ENCODE measurements at places on chromosomes 6 and 20. TPM values are rescaled to one million over a fixed set of nuclear protein-coding genes. Genes with fewer than 3 reads are reported as not detected.

DNA sequence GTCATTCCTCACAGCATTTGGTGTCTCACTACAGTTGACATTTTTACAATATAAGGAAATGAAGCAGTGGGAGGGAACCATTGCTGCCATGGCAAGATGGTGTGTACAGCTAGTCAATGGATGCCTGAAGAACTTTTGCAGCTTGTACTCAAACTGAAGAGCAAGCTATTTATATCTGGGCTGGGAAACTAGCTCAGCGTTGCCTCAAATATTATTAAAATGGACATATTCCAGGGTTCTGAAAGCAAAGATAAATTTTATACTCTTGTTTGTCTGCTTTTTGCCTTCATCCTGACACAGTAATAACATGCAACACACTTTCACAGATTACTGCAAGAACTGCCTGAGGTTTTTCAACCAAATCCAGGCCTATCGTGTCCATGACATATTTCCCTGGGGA, 156.4 kb upstream of the COL21A1 start:
- H3K27ac ChIP-seq: no peak overlapping the region
- peaks cover 12% of the 10 kb centered on the region for H3K4me1 ChIP-seq
- H3K27me3 ChIP-seq: no peaks in the 10 kb centered on the region

GRCh38 chr6:77930952-77931351, 278.1 kb downstream of the MEI4 start:
- no peaks in the 10 kb centered on the region for H3K27me3 ChIP-seq
- DNase-seq: no peak
- no peaks in the 10 kb centered on the region for H3K4me1 ChIP-seq
- no peak overlapping the region for H3K27ac ChIP-seq
- H3K36me3 ChIP-seq: no peaks in the 10 kb centered on the region

DNA sequence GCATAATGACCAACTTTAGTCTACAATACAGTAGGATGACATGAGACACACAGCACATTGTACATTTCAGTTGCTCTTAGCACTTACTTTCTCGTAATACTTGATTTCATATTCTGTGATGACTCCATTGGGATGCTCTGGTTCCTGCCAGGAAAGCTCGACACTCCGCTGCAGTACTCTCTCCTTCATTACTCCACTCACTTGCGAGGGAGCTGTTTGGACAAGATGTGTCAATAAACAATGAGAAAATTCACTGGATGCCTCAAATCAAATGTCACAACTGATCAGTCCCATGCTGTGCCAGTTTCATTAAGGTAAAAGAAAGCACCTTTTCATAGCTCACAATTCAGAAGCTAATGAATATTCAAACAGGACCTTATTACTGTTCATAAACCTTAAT, 147.1 kb downstream of the EPHA7 start:
- no peak overlapping the region for H3K27ac ChIP-seq
- DNase-seq: peak; percentile 6
- no peak overlapping the region for H3K4me3 ChIP-seq
- no peaks in the 10 kb centered on the region for H3K36me3 ChIP-seq
- no peaks in the 10 kb centered on the region for H3K4me1 ChIP-seq

GRCh38 chr6:3218266-3218665, 9.2 kb downstream of the TUBB2B start:
- no peaks in the 10 kb centered on the region for H3K36me3 ChIP-seq
- H3K4me1 ChIP-seq: no peaks in the 10 kb centered on the region
- no peak for DNase-seq
- H3K27ac ChIP-seq: no peak overlapping the region

- peak; percentile 68 for DNase-seq
- no peaks in the 10 kb centered on the region for H3K36me3 ChIP-seq
- H3K27me3 ChIP-seq: no peaks in the 10 kb centered on the region
- peak overlapping the region; percentile 95 for H3K27ac ChIP-seq
- peak overlapping the region; percentile 92 for H3K4me3 ChIP-seq
Measured at GRCh38 chr20:41029150-41029901, 704 bp downstream of the TOP1 start.

DNA sequence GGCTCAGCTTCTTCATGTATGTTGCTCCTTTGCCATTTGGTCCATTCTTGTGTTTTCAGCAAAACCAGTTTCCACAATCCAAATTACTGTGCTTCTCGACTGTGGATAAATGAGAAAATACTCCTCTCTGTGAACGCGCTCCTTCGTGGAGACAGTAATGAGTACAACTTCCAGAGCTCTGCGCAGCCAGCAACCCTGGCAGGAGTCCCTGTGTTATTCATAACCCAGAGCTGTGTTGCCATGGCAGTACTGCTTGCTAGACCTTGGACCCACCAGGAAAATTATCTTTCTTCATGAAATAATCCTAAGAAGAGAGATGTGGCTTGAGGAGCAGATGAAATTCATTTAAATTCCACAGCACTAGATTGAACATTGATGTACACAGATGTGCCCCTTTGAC, 73.7 kb downstream of the SLC22A3 start:
- H3K27me3 ChIP-seq: no peaks in the 10 kb centered on the region
- no peak overlapping the region for H3K4me3 ChIP-seq
- no peaks in the 10 kb centered on the region for H3K36me3 ChIP-seq
- peak; percentile 86 for DNase-seq

GRCh38 chr6:147837540-147837939, 329.1 kb downstream of the SAMD5 start:
- no peak overlapping the region for H3K4me3 ChIP-seq
- no peak overlapping the region for H3K27ac ChIP-seq
- no peaks in the 10 kb centered on the region for H3K36me3 ChIP-seq
- DNase-seq: no peak
- H3K27me3 ChIP-seq: no peaks in the 10 kb centered on the region
- H3K4me1 ChIP-seq: peaks cover 5% of the 10 kb centered on the region

Gene PDYN
- not detected for total RNA-seq

Data from stomach (tissue), 19 donors.